Uterus (tissue), 4 donors: ENCODE measurements at places on chromosomes 1 and 21.

DNA sequence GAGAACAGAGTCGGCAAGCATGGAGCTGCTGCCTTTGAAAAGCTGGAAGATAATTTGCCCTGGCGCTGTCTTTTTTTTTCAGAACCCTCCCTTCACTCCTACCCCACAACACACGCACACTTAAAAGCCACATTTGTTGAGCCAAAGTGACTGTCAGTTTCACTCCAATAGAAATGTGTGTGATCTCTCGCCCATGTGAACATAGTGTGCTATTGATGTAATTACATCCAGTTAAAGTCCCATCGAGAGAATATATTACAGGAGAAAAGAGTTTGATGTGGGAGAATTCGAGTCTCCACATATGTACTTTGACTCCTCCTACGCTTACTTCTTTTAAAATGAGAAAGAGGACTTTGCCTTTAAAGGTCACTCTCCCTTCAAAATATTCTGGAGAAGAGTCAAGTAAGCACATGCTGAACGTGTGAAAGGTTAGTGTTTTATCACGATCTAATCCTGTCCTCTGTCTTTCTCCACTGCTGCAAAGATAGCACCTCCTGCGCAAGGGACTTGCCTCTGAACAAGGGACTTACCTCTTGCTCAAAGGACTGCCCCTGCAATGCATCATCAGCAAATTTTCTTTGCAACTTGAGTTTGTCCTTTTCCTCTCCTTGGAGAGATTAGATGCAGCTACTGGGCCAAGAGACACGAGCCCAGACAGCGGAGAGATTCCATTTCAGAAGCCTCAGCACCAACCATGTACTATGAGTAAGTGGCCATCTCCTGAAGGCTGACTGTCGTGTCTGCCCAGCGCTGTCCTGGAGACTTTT is 613.9 kb downstream of the PTPRU start:
- DNase-seq, result no peak

DNA sequence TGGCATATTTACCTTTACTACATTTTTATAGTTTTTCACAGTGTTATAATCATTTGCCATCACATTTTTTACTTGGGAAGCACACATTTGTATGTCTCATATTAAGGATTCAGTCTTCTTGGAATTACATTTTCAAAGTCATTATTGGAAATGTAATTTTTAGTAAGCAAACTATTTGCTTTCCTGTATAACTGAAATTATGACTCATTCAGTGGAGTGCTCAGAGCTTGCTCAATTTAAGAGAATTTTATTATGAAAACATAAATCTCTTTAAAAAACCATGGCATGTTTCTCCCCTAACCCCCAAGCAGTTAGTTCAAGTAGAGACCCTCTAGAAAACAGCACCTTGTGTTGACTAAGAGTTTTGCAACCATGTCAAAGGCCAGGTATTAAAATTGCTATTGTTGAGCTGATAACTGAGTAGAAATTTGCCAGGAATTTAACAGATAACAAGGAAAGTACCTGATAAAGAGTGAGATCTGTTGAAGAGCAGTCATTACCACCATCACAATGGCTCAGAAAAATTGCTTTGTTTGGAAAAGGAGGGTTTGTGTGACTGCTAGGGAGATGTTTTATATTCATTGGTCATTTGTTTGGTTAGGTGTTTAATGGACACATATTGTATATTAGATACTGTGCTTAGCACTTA is 105.9 kb downstream of the KCNK2 start:
- DNase-seq, result no peak

DNA sequence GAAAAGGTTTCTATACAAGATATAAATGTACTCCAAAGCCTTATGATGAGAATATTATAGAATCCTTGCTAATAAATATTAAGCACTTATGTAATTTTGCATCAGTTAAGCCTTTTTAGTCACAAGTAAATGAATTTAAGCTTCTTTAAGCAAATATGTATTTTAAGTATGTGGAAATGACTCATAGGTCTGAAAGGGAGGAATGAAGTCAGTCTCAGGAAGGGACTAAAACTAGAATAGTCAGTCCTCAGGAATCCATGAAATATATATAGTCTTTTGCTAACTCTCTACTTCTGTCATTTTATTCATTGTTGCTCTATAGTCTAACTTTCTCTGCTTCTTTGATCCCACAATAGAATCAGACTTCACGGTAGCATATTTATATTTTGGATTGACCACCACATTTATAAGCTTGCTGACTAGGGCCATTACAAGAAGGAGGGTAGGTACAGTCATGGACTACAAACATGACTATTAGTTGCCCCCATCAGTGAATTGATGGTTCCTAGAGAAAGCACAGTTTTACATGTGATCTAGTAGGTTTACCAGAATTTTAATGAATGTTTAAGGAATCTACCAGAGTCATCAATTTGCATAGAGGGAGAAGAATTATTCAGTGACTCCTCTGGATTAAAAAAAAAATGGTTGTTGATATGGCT is 20.2 kb upstream of the RABGGTB start:
- no peak for DNase-seq

DNA sequence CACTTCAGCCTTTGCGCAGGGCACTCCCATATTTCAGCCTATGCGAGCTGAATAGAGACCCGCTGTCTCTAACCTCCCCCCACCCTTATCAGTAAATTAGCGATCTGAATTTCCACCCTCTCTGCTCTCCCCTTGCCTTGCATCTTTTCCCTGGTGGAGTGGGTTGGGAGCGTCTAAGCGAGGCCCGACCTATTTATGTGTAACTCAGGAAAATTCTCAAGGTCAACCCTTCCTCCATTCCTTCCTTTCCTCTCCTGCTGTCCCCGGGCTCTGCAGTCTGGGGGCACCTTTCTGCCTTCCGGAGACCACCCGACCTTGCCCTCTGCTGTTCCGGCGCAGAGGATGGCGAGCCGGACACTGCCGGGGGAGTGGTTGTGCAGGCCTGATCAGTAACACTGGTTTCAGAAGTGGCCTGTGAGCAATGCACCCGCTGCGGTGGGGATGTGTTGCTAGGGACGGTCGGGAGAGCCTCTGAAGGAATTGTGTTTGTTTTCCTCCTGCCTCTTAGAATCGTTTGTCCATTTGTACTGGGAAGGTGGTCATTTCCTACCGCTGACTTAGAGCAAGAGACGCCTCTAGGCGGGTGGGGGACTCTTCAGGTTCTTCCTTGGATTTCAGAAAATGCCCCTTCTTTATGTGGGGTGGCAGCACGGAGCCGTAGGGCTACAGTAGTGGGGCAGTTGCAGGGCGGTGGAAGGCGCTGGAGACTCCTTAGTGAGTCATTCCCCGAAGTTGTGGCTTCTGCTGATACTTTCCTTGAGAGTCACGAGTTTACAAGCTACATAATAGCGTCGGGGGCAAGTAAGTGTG is 513 bp downstream of the MGST3 start:
- DNase-seq, result peak; percentile 41

GRCh38 chr1:235943581-235944114 is 76.9 kb upstream of the LYST start:
- no peak for DNase-seq

DNA sequence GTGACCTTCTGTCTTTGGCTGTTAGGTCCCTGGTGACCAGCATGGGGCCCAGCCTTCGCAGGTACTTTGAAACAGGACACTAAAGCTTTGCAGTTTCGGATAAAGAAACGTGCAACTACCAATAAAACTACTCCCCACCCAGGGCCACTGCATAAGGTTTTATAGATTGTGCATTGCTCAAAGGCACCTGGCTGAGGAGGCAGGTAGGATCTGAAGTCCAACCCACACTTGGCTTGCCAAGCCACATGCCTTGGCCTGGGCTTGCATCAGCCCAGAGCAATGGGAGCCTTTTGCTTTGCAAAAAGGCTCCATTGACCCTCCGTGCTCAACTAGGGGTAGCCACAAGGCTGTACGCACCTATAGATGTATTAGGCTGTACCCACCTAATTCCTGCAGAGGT is 84.4 kb upstream of the SYT6 start:
- DNase-seq, result no peak

GRCh38 chr1:8201331-8201861 is 116.5 kb upstream of the SLC45A1 start:
- DNase-seq, result no peak

DNA sequence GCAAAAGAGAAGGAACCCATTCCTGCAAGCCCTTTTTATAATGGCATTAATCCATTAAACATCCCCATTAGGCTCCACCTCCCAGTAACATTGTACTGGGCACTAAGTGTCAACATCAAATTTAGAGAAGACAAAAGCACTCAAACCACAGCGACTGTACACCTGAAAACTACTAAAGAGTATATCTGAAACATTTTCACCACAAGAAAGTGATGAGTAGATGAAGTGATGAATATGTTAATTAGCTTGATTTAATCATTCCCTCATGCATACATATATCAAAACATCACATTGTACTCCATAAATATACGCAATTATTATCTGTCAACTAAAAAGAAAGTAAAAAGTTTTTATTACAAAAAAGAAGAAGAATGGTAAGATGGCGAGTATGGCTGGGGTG is 26.4 kb downstream of the ACP6 start:
- no peak for DNase-seq

DNA sequence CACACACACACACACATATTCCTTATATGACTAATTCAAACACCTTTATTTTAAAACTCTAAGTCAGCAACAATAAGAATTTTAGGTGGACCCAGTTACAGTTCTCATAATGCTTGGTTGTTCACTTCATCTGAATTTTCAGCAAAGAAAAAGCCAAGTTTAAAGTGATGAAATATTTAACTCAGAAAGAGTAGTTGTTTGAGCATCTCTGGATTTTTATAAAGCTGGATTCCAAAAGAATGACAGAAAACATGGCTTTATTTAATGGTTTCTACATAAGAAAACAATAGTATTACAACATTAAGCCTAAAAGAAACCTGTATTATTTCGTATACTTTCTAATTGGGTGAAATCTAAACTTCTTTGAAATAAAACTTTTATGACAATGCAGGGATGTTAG is 54.2 kb upstream of the ADAMTS5 start:
- no peak for DNase-seq

GRCh38 chr1:41679531-41679930 is 195.0 kb upstream of the EDN2 start:
- DNase-seq, result no peak

DNA sequence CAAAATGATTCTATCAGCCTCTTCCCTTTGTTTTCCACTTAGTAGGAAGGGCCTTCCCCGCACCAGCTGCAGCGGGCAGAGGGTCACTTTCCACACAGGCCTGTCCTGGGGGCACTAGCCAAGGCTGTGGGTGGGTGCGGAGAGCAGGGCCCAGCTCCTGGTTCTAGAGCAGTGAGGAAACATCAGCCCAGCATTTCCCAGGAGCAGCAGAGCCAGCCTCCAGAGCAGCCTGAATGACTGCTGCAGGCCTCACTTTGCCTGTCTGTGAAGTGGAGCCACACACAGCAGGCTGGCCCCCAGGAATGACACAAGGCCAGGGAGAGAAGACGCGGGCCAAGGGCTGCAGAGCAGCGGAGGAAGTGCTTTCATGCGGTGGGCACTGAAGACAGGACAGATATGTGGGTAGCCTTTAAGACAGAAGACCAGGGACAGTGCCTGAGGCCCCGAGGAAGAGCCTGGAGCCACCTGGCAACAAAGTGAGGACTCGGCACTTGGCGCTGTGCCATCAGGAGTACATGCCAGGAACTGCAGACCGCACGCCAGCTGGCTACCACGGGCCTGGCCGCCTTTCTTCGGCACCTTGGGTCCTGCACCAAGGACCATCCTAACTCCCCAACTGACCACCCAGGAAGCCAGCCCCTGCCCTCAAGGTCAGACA is 42.0 kb downstream of the ACOT7 start:
- DNase-seq, result no peak

DNA sequence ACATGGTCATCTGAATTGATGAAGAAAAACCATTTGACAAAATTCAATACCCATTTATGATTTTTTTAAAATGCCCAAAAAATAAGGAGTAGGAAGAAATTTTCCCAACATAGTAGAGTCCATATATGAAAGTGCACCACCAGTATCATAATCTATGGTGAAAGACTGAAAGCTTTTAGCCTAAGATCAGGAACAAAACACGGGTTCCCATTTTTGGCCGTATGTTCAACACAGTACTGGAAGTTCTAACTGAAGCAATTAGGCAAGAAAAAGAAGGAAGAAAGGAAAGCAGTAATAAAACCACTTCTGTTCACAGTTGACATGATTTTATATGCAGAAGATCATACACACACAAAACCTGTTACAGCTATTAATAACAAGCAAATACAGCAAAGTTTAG is 227.8 kb upstream of the RAB4A start:
- no peak for DNase-seq

- no peak for DNase-seq
Observed at GRCh38 chr1:198047913-198048312, 108.9 kb upstream of the NEK7 start.

DNA sequence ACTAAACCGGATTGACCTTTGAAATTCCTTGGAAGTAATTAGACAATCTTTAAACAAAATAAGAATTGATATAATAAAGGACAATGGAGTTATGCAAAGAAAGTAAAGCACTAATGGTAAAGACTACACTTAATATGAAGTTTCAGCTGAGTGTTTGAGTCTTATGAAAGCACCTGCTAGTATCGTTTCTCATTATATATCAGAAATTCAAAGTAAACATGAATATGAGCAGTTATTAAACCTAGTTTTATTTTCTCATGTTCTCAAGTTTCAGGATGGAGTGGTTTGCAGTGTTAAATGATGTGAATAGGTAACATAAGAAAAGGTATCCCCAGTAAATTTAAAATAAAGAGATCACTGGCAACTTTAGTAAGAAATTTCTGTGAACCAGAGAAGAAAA is 188.6 kb downstream of the ZP4 start:
- DNase-seq, result no peak

GRCh38 chr1:207504438-207504837 is 8.5 kb downstream of the CR1 start:
- no peak for DNase-seq

DNA sequence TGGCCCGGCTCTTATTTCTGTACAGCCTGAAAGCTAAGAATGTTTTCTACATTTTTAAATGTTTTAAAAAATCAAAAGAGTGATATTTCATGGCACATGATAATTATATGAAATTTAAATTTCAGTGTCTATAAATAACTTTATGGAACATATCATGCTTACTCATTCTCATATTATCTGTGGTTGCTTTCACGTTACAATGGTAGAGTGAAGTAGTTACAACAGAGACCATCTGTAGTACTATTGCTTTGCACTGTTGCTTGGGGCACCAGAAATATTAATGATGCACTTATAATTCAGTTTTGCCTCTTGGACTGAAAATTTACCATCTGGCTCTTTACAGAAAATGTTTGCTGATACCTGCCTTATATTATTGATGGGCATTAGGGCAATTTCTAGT is 481.6 kb downstream of the PLPP3 start:
- no peak for DNase-seq

GRCh38 chr1:227192163-227192562 is 126.1 kb downstream of the CDC42BPA start:
- peak; percentile 25 for DNase-seq

- DNase-seq, result no peak
Observed at GRCh38 chr21:43867948-43868347, 2.9 kb downstream of the AGPAT3 start.
